A549 treated with GW870086 at 1 μM for 4 hours (cell line): ENCODE measurements at places on chromosomes 11 and 22. TPM values are rescaled to one million over a fixed set of nuclear protein-coding genes. Genes with fewer than 3 reads are reported as not detected.

Gene NNMT
- 326 to 379 TPM (median 367 TPM) in 5 replicates for total RNA-seq

Gene MLC1
- not detected in 5 replicates for total RNA-seq

Gene OR2D2
- total RNA-seq, result not detected in 5 replicates

Gene RNASEH2C
- 39.2 to 49.6 TPM (median 47.9 TPM) in 5 replicates for total RNA-seq

Gene OR4C15
- not detected in 5 replicates for total RNA-seq

Gene ALDH3B1
- total RNA-seq, result 115 to 137 TPM (median 130 TPM) in 5 replicates

Gene OR9I1
- total RNA-seq, result not detected in 5 replicates

Gene BTBD18
- not detected in 5 replicates for total RNA-seq

Gene BRSK2
- total RNA-seq, result 5.9 to 6.7 TPM (median 6.2 TPM) in 5 replicates

Gene LDHA
- total RNA-seq, result 2,911 to 3,783 TPM (median 3,414 TPM) in 5 replicates

Gene FGF4
- total RNA-seq, result not detected in 5 replicates
